Mammary epithelial cell (primary cell): ENCODE measurements at places on chromosomes 7 and 10.

DNA sequence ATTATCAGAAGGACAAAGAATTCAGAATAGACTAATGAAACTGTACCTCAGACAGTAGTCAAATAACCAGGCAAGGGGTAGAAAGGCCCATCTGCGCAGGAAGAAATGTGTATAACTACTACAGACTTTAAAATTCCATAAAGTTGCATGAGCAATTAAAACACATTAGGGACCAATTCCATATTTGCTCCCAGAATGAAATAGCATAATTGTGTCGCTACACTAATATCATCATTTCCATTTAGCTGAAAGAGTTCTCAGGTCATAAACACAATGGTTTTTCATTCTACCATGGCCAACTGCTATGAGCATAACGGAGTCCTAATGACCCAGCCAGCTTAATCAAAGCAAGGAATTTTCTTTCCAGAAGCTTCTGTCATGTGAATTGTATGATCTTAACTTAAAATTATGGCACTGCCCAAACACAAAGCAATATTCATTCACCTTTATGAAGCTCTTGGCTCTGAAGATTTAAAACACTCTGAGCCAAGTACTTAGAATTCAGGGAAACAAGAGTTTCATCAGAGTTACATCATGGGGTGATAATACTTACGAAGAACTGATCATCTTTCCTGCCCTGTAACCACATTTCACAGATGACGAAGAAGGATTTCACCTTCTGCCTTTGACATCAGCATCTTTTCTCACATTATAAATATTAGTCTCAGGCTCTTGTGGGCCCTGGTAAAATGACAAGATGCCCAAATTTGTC lies 98.1 kb upstream of the DOCK1 start:
- DNase-seq: no peak

- DNase-seq: no peak
Measured at GRCh38 chr10:93160140-93160539, 86.4 kb downstream of the CYP26A1 start.

- DNase-seq: no peak
Measured at GRCh38 chr10:105284476-105285215, 643.6 kb downstream of the SORCS3 start.

GRCh38 chr7:114941692-114942091 lies 19.8 kb downstream of the MDFIC start:
- no peak for DNase-seq

GRCh38 chr7:147472556-147472955 lies 1118.0 kb upstream of the C7orf33 start:
- DNase-seq: no peak

DNA sequence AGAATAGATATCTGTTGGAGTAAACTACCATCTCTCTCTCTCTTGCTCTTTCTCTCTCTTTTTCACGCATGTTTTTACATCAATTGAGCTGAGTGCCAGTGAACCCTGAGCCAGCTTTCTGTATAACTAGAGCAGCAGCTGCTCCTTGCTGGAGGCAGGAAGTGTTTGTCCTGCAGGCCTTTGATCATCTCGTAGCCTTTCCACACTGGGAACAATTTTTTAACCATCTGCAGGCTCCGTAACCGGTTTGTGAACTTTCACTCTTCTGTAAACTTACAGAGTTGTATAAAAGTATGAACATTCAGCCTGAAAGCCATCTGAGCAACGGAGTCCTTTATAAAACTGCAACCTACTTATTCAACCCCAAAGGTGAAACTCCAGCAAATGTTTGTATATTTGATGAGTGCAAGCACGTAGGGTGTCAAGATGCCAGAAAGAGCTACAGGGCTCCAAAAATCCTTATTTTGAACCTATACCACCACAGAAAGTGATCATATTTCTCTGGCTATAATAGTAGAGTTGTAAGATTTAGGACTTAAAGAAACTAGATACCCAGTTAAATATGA lies 162.8 kb upstream of the NFE2L3 start:
- DNase-seq: no peak

DNA sequence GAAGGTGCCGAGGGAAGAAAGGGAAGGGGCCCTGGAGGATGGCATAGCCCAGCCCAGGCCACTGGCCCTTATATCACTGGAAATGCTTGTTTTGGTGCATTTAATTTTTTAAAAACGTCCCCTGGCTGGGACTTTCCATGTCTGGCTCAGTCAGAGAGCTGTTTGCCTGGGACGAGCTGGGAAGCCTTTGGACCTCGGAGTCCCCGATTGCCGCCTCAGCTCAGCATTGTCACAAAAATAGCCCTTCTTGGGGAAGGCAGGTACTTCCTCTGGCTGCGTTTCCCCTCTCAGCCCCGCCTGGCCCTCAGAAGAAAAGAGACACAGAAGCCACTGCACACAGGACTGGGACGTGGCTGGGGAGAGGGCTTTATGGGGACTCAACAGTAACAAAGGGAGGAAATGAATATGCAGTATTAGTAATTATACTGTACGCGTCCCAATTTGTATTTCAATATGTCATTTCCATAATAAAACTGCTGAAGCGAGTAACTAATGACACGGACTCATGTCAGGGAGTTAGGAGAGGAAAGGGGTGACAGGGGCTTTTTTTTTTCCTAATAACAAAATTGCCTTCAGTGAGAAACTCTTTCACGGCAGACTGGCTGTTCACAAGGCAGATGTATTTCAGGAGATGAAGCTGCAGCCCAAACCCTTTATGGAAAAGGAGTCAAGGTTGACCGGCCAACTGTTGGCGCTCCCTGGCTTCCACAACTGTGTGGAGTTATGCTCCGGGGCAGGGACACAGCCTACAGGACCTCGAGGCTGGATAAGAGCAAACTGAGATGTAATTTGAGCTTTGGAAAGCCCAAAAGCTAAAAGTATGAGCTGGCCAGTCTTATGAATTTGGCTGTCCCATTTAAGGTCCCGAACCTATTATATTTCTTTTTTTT lies 31.0 kb upstream of the MXI1 start:
- DNase-seq: no peak

- no peak for DNase-seq
Measured at GRCh38 chr10:133139551-133140065, 20.4 kb upstream of the KNDC1 start.

DNA sequence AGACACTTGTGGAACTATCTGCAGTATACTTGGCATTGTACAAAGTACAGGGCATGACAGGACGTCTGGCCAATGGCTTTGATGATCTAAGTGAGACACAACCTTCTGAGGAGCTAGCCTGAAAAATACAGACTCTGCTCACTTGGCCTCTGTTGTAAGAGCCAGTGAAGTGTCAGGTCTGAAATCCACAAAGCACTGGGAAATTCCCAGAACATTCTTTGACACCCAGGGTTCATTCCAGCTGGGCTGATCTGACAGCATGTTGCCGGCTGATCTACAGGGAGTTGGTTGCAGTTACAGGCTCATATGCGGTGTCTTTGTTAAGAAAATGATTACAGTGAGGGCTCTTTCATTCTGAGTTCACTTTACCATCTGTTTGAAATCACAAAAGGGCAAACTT lies 354.6 kb downstream of the PHF14 start:
- DNase-seq: no peak

DNA sequence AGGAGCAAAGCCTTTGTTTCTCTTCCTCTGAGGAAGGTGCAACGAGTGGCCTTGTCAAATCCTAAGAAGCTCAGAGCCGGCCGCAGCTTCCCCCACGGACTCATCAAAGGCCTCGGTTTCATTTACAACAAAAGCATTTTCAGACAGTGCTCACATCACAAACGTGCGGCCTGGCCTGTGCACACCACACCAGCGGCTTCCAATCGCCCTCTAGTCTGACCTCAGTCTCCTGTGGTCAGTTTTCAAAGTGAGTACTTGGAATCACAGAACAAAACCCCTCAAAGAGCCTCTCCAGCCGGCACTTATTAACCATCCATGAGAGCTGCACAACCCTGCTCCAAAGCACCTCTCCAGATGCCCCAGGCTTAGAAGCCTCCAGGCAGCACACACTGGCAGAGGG lies 3.3 kb downstream of the RADIL start:
- DNase-seq: no peak

DNA sequence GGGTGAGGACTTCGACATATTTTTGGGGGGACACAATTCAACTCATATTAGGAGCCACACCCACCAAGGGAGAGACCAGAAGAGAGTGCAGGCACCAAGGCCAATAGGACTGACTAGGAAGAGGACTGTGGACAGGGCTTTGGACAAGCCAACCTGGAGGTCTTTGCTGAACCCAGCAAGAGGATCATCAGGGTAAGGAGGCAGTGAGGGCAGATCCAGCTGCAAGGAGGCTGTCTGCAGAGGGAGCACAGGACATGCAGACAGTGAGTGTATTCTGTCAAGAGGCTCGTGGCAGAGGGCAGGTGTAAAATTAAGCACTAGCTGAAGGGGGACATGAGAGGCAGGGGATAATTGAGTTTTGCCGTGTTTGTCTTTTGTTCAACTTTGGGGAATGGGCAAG lies 83.4 kb upstream of the MGMT start:
- DNase-seq: no peak

DNA sequence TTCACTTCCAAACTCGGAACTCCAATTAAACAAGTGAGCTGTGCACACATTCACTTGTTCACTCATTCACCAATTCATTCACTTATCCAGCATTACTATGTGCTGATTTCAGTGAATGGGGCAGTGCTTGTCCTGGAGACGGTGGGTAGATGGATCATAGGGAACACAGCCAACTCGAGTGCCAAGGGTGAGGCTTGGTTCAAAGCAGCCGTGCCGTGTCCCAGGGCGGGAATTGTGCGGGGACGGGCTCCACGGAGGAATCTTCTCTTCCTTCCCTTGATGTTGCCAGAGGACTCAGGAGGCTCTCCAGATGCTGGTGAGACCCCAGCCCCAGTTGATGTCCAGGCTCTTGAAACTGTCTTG lies 2.9 kb downstream of the SH2D4B start:
- DNase-seq: no peak

DNA sequence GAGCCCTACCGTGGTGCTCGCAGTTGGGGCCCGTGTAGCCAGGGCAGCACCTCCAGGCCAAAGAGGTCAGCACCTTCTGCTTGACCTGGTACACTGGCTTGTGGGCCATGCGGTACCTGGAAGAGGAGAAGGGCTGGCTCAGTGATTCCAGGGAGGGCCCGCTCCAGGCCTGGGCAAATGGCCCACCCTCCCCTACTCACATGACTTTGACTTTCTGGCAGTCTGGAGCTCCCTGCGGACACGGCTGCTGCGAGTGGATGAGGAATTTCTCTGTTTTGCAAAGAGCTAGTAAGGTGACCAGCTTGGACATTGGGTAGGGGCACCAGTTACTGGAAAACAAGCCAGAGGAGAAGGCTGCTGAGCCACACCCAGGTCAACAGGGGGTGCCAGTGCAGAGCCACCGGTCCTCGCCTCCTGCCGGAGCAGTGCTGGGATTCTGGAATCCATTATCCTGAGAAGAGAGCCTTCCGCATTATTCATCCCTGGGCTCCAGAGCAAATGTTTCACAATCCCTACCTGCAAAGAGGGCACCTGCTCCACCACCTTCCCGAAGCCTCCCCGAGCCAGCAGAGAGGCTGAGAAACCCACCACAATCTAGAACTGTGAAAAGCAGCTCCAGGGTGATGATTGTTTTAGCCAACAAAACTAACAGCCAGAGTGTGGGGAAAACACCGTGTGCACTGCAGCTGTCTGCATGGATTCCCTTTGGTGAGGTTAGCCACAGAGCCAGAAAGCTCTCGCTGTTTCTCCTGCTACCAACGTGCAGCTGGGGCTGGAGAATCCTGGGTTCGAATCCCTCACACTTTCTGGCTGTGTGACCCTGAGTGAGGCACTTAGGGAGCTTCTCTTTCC lies 11.8 kb downstream of the MMRN2 start:
- no peak for DNase-seq

GRCh38 chr7:2105917-2106316 lies 126.8 kb downstream of the MAD1L1 start:
- DNase-seq: no peak

GRCh38 chr7:157554393-157555238 lies 217.8 kb downstream of the DNAJB6 start:
- DNase-seq: no peak

DNA sequence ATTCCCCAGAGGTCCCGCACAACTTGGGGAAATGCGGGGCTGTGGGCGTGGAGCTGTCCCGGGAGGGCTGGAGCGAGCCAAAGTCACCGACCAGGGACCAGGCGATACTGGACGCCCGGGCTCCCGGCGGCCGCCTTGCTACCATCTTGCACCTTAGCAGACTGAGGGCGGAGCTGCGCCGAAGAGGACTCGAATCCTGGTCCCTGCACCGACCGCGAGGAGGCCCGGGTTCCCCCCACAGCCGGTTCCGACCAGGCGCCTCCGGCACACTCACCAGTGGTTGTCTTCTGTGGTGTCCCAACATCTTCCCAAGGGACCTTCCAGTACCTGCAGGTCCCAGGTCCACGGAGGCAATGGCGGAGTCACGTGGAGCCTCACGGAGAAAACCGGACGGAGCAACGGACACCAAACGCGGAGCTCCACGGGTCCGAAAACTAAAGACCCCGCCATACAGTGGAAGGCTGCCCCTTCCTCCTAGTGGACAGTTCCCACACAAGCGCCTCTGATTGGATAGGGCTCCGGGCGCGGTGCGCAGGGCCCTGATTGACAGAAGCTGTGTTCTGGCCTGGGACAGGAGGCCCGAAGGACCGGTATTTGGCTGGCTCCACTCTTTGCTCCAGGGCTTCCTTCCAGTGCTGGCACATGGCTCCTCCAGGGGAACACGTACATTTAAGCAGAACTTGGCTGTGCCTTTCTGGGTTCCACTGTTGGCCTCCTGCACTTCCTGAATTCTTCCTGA lies 124.6 kb upstream of the ZNF479 start:
- DNase-seq: no peak

- DNase-seq: peak; percentile 37
Measured at GRCh38 chr7:117673839-117674238, 194.0 kb downstream of the CFTR start.

DNA sequence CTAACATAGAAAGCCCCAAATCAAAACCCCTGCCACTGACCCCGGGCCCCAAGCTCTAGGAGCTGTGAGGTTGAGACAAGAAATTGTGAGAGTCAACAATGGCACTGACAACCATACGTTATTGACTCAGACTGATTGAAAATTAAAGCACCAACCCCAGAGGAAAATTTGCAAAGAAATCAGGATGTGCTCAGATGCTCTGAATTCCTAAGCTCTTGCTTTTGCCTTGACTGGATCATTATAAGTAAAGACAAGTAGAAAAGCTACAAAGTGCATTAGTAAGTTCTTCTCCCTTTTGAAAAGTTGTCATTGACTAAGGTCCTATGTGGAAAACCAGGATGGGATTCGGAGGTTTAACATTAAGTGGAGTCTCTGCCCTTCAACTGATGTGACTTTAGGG lies 130.2 kb downstream of the SAMD9 start:
- no peak for DNase-seq

- peak; percentile 24 for DNase-seq
Measured at GRCh38 chr7:25835197-25835596, 316.8 kb upstream of the NFE2L3 start.

- no peak for DNase-seq
Measured at GRCh38 chr7:150356265-150356897, 12.2 kb upstream of the REPIN1 start.

GRCh38 chr7:135729230-135729629 lies 1.2 kb upstream of the SLC13A4 start:
- no peak for DNase-seq

- no peak for DNase-seq
Measured at GRCh38 chr7:14073988-14074387, 84.5 kb upstream of the ETV1 start.

- no peak for DNase-seq
Measured at GRCh38 chr7:15905251-15906040, 219.0 kb upstream of the MEOX2 start.

GRCh38 chr7:3207387-3207902 lies 93.6 kb upstream of the SDK1 start:
- no peak for DNase-seq
